ENCODE measurements at places on chromosomes 6 and 20. TPM values are rescaled to one million over a fixed set of nuclear protein-coding genes. Genes with fewer than 3 reads are reported as not detected.

GRCh38 chr6:79421707-79422484 lies 115.3 kb downstream of the LCA5 start:
- no peak for DNase-seq

- DNase-seq: no peak
Observed at GRCh38 chr20:12394786-12395185, 477.1 kb downstream of the BTBD3 start.

FOXF2 gene
- 3.4 TPM for total RNA-seq

GRCh38 chr6:6925391-6926164 lies 182.2 kb upstream of the RREB1 start:
- DNase-seq: no peak

CALHM4 gene
- total RNA-seq: not detected

DNA sequence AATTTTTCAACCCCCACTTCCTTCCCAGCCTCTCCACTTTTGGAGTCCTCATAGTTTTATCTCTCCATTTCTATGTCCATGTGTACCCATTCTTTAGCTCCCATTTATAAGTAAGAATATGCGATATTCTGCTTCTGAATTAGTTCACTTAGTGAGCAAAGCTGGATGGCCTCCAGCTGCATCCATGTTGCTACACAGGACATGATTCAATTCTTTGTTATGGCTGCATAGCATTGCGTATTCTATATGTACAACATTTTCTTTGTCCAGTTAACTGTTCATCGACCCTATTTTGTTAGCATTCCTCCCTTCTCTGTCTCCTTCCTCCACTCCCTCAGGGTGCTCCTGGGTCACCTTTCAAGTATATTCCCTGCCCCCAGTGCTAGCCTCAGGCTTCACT lies 210.0 kb upstream of the SSTR4 start:
- no peak for DNase-seq
